Vagina (tissue), 2 donors: ENCODE measurements at places on chromosomes 7 and 10.

- no peak for DNase-seq
- H3K4me1 ChIP-seq = peaks cover 67% of the 10 kb centered on the region
- H3K4me3 ChIP-seq = peak within 1 kb of the TSS; percentile 64
- no peaks in the 10 kb centered on the region for H3K36me3 ChIP-seq
These were observed at the start of gene HOXA11 for GRCh38 chr7:27185013-27185853. Gene HOXA11, minus strand, starts transcription at chr7:27185232. Its CDS starts 88 bp downstream, at chr7:27185144.

GRCh38 chr7:18393465-18394118, 102.0 kb upstream of the HDAC9 start:
- DNase-seq = no peak
- H3K27me3 ChIP-seq = no peaks in the 10 kb centered on the region
- H3K4me3 ChIP-seq = no peak overlapping the region
- H3K4me1 ChIP-seq = peaks cover 19% of the 10 kb centered on the region
- H3K36me3 ChIP-seq = no peaks in the 10 kb centered on the region

GRCh38 chr10:125113691-125114371, 46.5 kb downstream of the CTBP2 start:
- no peak for DNase-seq
- H3K4me1 ChIP-seq = peaks cover 67% of the 10 kb centered on the region
- peak overlapping the region; percentile 57 for H3K27ac ChIP-seq
- no peak overlapping the region for H3K4me3 ChIP-seq
- H3K36me3 ChIP-seq = no peaks in the 10 kb centered on the region

DNA sequence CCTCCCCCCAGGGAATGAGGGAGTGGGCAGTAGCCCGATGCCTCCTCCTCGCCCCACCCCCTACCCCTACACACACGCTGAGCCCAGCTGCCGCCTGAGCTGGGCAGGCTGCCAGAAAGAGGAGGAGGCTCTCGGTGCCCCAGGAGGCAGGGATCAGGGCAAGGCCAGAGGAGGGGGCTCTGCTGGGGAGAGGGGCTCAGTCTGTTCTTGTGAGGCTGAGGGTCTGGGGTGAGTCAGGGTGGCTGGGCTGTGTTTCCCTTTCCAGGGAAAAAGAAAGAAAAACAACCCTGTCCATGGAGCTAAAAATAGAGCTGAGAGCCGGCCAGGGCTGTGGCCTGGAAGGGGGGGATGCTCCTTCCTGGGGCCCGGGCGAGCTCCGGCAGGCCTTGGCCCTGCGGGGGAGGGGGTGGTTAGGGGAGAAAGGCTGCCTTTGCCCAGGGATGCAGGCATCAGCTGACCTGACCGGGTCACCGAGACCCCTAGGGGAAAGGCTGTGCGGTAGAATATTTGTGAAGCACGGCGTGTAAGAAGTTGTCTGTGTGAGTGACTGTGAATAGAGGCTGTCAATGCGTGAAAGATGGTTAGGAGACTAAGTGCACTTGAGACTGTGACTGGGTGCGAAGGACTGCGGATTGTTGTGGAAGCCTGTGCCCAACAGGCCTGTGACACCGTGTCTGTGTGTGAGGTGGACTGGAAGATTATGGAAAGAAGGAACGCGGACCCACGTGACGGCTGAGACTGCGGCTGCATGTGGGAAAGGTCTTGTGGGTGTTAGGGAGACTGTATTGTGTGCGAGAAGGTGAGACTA, 1.2 kb upstream of the LZTS2 start:
- peak overlapping the region; percentile 100 for H3K27ac ChIP-seq
- peaks cover 41% of the 10 kb centered on the region for H3K4me1 ChIP-seq
- H3K27me3 ChIP-seq = no peaks in the 10 kb centered on the region

GRCh38 chr10:86931872-86932271, 25.5 kb downstream of the MMRN2 start:
- no peaks in the 10 kb centered on the region for H3K27me3 ChIP-seq
- H3K4me3 ChIP-seq = no peak overlapping the region
- no peak for DNase-seq

DNA sequence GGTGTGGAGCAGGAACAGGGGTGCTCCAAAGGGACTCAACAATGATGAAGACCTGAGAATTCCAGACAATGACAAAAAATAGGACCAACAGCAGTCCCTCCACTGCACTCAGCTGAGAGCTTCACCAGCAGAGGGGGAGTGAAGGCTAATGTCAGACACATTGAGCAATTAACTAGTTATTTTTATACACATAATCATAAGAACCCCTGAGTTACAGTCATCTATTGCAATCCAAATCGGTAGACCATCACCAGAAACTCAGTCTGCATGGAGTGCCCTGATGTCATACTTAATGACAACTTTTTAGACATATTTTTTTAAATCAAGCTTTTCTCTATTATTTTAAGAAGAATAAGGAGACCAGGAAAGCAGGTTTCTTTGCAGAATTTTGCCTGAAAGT, 30.6 kb upstream of the IKZF1 start:
- no peaks in the 10 kb centered on the region for H3K4me1 ChIP-seq
- no peak overlapping the region for H3K27ac ChIP-seq
- no peaks in the 10 kb centered on the region for H3K27me3 ChIP-seq
- no peaks in the 10 kb centered on the region for H3K36me3 ChIP-seq
- no peak overlapping the region for H3K4me3 ChIP-seq
- no peak for DNase-seq

GRCh38 chr10:96299383-96299782, 4.9 kb upstream of the DNTT start:
- H3K4me3 ChIP-seq = no peak overlapping the region
- no peak for DNase-seq
- H3K4me1 ChIP-seq = no peaks in the 10 kb centered on the region
- no peaks in the 10 kb centered on the region for H3K36me3 ChIP-seq
- no peaks in the 10 kb centered on the region for H3K27me3 ChIP-seq

DNA sequence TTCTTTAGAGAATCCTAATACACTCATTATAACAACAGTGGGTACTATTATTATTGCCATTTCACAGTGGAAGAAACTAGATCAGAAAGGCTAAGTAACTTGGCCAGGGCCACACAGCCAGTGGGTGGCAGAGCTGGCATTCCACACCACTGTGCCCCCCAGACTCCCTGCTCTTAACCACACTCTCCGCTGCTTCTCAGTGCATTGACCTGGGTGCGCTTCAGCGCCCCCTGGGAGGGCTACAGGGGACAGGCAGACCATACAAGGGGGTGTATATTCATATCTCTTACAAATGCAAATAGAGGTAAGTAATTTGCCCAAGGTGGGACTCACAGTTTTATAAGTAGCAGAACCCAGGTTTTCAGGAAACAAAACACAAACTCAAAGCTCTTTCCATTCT, 77.0 kb upstream of the NMT2 start:
- H3K27ac ChIP-seq = no peak overlapping the region
- no peak overlapping the region for H3K4me3 ChIP-seq
- DNase-seq = no peak
- no peaks in the 10 kb centered on the region for H3K36me3 ChIP-seq

- DNase-seq = no peak
- H3K4me3 ChIP-seq = no peak overlapping the region
- H3K27me3 ChIP-seq = no peaks in the 10 kb centered on the region
- H3K36me3 ChIP-seq = no peaks in the 10 kb centered on the region
- H3K27ac ChIP-seq = no peak overlapping the region
- no peaks in the 10 kb centered on the region for H3K4me1 ChIP-seq
These were observed 90.0 kb downstream of the PTPRN2 start for GRCh38 chr7:158497627-158498026.
